Endothelial cell of umbilical vein (primary cell): ENCODE measurements at places on chromosomes 7 and 10. TPM values are rescaled to one million over a fixed set of nuclear protein-coding genes. Genes with fewer than 3 reads are reported as not detected.

GJC3 gene
- not detected in 2 replicates for total RNA-seq

C10orf62 gene
- total RNA-seq: not detected in 2 replicates

DNA sequence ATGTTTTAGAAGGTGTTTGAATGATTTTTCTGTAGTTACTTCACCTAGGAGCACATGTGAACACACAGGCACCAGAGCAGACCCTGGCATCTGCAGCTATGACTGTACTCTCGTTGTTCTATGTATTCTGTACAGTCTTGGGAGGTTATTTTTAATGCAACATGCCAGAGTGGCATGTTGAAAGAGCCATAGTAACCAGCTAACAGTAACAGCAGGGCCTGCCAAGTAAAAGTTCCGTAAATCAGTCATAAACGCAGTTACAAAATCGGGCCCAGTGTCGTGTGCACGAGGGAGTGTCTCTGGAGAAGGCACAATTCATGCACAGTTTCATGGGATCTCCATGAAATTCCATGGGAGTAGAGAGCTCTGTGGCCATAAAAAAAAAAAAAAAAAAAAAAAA is 108.3 kb upstream of the CDK6 start:
- DNase-seq: no peak

GRCh38 chr7:30723776-30724175 is 28.2 kb upstream of the INMT start:
- DNase-seq: no peak

DNA sequence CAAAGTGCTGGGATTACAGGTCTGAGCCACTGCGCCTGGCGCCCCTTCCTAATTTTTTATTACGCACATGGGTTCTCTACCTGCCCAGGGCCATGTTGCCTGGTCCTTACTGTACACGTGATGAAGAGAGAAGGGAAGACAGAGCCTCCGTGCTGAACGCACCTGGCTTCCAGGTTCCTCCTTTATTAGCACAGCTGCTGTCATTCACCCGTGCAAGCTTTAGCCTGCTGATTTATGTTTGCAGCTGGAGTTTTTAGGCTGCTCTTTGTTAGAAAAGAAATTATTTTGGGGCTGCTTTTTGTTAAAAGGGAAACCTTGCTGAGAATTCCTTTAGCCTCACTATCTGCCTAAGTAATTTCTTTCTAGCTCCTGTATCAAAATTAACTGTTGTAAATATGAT is 417.0 kb downstream of the CALN1 start:
- DNase-seq: no peak

HOXA1 gene
- 1.5 and 2.4 TPM in 2 replicates for total RNA-seq

DNA sequence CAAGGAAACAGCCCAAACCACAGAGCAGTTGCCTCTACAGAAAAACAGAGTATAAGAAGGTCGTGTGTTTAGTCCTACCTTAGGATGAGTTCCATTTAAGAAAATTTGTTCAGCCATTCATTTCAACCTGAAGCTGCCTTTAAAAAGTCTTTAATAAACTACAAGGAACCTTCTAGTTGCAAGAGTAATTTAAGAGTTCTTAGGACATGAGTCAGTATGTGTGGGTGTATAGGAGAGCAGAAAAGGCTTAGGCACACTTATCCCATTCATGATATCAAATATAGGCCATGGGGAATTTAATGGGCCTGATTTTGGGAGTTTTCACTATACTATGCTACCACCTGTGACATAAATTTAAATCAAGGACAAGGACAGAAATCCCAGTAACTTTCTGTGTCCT is 496.8 kb downstream of the TFEC start:
- DNase-seq: no peak

DNA sequence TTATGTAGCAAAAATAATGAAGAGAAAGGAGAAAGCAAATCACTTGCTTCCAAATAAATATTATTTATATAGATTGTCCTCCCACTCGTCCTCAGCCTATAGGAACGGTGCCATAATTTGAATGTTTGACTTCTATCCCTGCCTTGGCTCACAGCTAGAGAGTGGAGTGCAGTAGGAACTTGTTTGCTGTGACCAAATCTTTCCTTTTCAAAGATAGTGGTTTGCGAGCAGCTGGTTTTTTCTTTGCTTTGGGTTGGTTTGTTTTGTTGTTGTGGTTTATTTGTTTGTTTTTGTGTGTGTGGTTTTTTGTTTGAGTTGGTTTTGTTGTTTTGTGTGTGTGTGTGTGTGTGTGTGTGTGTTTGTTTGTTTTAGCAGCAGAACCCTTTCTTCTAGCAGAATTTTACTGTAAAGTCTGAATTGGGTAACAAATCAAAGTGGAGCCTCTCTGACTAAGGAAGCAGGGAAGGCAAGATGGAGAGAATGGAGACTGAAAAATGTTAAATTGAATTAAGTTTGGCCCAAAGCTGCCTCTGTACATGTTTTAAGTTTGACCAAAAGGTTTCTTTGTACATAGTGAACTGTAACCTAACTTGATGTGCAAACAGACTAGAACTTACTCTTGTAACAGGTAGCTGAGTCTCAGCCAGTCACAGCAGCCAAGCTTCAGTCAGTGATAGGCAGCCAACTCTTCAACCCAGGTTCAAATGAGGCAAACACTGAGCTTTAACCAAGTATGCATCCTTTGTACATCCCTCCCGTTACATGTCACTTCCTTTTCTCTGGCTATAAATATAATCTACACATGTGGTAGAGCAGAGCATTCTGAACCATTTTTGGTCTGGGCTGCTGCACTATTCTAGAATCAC is 149.5 kb upstream of the LRGUK start:
- DNase-seq: no peak

HILPDA gene
- total RNA-seq: 14.1 and 14.4 TPM in 2 replicates

GRCh38 chr10:22454634-22455033 is 109.3 kb downstream of the SPAG6 start:
- no peak for DNase-seq

EGR2 gene
- 0.46 and 0.67 TPM in 2 replicates for total RNA-seq

DNA sequence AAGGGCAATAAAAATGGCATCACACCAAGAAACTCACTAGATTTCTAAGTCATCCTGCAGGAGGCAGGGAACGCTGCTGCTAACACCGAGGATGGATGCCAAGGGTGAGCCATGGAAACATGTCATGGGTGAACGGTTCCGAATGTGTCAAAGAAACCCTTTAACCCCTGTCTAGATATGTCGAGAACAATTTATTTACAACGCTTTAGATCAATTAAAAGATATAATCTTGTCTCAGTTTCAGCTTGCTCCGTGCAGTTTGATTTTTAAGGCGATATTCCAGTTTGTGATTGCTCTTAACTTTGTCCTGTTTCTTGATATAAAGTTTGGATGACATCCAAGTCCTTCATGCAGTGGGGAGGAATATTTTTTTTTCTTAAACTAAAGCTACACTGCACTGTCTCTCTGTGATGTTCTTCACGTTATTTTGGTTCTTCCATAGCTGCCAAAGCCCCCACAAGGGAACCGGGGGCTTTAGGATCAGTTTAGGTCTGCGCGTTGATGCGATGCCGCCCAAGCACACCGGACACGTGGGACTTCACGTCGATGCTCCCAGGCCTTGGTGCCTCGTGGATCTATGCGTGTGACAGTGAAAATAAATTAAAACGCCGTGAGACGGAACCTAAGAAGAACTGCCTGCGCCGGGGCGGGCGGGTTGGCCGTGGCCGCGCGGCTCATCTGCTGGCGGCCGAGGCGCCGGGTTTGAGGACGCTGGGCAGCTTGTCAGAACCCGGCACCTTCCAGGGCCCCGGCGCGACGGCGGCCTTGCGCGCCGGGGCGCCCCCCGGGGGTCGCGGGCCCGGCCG is 220.3 kb downstream of the PHTF2 start:
- peak; percentile 33 for DNase-seq

GRCh38 chr7:132546366-132547127 is 29.7 kb downstream of the PLXNA4 start:
- DNase-seq: no peak

SRI gene
- 191 and 204 TPM in 2 replicates for total RNA-seq

DNA sequence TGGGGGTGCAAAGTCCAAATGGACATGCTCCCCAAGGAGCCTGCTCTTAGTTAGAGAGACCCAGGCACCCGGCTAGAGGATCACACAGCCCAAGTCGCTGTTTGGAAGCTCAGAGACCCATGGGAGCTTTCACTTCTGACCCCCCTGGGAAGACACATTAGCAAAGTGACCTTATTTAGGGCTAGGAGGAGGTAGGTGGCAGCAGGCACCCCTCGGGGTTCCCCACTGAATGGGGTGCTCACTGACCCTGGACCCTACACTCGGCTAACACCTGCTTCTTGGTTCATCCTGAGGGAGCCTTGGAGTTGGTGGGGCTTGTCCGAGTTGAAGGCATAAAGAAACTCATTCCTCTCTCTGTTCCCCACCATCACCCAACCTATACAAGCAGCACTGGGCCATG is 27.1 kb upstream of the HABP2 start:
- no peak for DNase-seq

- no peak for DNase-seq
Measured at GRCh38 chr7:32518534-32519140, 23.3 kb downstream of the AVL9 start.

DNA sequence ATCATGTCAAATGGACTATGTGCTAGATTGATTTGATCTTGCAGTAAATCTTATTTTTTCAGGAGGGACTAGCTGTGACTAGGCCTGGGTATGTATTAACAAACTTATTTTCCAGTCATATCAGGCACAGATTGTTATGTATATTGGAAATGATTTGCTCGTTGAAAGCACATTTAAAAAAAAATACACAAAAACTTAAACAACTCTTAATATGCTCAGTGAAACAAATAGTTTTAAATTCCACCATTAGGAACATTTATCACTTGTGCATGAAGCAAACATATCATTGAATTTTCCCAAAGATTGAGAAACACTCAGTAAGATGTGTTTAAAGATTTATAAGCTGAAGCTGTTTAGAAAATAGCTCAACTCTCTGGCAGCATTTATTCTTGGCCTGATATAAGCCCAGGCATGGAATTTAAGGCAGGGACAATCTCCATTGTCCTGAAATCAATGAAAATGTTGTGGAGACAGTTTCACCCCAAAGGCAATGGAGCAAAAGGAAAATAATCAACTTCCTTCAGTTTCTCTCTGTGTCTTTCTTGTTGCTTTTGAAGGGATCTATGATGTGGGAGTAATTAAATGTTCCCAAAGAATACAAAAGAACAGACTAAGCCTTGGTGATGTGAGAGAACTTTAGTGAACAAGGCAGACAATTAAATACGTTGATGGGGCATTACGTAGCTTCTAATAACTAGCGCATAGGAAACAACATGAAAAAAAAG is 250.3 kb downstream of the GPR37 start:
- DNase-seq: no peak
